ENCODE measurements at places on chromosomes 2 and 18.

GRCh38 chr2:188659656-188660406 lies 314.3 kb upstream of the COL3A1 start:
- no peak for DNase-seq

- DNase-seq: no peak
Measured at GRCh38 chr18:72866901-72867745, 664 bp downstream of the NETO1 start.

DNA sequence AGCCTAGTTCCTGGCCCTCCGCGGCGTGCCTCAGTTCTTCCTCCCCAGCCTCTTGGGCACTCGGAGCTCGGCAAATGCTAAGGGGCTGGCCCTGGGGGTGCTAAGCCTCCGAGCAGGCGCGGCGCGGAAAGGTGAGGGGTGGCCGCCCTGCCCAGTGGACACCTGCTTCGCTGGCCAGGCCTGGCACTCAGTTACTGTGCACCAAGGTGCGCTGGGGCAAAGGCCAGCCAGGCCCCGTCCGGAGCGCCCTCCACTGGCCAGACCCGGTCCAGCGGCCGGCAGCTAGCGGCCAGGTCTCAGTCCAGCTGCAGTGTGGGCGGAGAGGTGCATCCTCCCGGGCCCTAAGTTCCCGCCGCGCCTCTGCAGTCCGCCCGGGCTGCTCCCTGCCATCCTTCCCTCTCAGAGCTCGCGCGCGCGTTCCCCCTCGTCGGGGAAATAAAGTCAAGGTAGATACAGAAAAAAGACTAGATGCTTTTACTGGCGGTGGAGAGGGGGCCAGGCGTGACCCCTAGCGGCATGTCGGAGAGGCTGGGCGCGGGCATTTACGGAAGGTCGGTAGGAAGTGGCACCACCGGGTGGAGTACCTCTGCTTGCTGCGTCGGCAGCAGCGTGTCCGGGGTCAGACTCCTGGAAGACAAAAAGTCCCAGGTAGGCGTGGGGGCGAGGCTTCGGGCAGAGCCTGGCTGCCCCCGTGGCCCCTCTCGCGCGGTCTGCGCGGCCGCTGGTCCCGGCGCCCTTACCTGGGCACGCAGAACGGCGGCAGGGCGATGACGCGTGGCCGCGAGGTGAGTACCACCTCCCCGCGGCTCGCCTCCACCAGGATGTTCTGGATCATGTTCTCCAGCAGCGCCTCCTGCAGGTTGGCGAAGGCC lies 9.4 kb upstream of the CRYBA2 start:
- DNase-seq: no peak

- no peak for DNase-seq
Measured at GRCh38 chr2:240465268-240465764, 29.9 kb downstream of the GPC1 start.

GRCh38 chr18:2537296-2537695 lies 34.0 kb downstream of the METTL4 start:
- DNase-seq: no peak

GRCh38 chr2:15460112-15460620 lies 101.0 kb downstream of the NBAS start:
- DNase-seq: no peak

DNA sequence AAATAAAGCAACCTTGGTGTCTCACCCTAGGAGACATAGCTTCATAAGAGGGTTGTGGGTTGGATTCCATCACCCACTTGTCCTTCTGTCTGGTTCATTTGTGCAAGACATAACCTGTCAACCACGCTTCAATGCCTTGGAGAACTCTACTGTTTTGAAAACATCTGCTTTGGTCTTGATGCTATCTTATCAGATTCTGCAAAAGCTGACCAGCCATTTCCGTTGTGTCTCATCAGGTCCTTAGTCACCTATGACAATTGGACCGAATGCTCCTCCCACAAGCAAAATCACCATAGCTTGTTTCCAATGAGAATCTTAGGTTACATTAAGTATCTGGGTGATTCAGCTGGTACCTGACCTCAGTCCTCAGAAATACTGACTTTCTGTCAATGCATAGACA lies 35.4 kb downstream of the STAT4 start:
- no peak for DNase-seq

DNA sequence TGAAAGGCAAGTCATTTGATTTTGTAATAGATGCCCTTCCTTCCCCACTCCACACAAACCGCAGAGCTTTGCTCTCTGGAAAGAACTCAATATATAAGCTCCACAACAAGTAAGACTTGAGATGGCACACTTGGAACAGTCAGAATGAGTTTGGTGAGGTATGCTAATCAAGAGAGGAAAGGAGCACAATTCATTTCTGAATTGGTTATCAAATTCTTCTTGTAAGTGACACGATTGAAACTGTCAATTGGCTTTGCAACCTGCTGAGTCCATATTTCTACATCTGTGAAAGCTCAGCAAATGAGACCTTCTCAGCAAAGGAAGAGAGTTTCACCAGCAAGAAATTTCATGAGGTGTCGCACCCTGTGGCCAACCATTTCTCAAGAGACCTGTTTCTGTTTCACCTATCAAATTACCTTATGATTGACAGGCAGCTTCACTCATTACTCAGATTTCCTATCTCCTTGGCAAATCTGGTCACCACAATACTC lies 19.1 kb downstream of the CTLA4 start:
- DNase-seq: no peak

DNA sequence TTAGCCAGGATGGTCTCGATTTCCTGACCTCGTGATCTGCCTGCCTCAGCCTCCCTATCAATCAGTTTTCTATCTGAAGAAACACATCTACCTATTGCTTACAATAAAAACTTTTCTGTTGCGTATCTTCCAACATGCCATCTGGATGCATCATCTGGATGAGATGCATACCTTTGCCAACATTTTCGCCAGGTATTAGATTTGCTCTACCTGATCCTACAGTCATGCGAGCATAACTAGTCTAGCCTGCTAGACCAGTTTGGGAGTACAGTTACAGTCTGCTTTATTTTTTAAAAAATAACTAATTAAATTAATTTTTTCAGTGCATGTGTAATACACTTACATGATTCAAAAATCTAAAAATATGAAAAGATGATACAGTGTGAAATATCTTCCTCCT lies 334.0 kb upstream of the MEX3C start:
- no peak for DNase-seq

DNA sequence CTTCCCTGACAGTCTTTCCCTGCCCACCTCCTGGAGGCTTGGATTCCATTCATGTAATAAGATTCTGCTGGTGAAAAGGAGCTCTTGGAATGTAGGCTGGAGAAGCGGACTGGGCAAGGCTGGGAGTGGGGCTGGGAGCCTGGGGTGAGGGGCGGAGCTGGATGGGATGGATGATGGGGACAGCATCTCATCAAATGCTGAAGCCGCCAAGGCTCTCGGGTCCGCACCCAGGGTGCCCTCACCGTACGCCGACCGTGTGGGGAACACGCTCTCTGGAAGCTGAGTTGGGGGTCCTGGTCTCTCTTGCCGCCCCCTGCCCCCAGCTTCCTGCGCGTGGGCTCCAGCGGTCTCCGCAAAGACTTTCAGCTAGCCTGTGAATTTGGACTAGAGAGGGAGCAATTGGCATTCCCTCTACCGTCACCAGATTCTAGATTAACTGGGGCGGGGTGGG lies 9.1 kb downstream of the RAX start:
- DNase-seq: no peak

DNA sequence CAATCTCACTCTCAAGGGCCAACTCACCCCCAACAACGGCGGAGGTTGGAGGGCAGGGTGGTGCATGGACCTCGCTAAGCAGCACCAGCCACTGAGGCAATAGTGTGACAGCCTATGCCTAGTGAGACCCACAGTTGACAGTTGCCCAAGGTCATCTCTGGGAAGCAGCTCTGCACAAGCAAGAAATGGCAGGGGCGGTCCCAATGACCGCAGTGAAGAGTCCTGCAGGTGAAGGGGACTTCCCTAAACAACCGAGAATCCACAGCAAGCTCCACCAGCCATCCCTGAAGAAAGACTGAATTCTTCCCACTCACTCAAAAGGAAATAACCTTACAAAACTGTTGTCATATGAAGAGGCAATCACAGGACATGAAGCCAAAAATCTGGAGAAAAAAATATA lies 313.4 kb upstream of the ID2 start:
- DNase-seq: no peak

- DNase-seq: no peak
Measured at GRCh38 chr2:111945444-111946293, 47.3 kb downstream of the MERTK start.

- no peak for DNase-seq
Measured at GRCh38 chr2:132497591-132497990, 81.0 kb downstream of the GPR39 start.

DNA sequence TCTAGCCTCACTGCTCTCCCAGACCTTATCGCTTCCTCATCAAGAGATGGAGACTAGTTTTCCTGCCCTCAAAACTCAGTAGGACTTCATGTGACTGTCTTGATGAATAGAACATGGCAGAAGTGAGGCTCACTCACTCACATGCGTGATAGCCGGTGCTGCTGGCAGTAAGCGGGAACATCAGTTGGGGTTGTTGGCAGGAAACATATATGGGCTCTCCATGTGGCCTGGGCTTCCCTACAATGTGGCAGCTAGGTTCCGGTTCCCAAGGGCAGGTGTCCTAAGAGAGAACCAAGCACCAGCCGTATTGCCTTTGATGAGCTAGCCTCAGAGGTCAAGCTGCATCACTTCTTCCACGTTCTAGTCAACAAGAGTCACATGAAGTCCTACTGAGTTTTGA lies 15.2 kb upstream of the FAHD2A start:
- no peak for DNase-seq

GRCh38 chr2:196520605-196521004 lies 118.9 kb upstream of the CCDC150 start:
- DNase-seq: no peak

DNA sequence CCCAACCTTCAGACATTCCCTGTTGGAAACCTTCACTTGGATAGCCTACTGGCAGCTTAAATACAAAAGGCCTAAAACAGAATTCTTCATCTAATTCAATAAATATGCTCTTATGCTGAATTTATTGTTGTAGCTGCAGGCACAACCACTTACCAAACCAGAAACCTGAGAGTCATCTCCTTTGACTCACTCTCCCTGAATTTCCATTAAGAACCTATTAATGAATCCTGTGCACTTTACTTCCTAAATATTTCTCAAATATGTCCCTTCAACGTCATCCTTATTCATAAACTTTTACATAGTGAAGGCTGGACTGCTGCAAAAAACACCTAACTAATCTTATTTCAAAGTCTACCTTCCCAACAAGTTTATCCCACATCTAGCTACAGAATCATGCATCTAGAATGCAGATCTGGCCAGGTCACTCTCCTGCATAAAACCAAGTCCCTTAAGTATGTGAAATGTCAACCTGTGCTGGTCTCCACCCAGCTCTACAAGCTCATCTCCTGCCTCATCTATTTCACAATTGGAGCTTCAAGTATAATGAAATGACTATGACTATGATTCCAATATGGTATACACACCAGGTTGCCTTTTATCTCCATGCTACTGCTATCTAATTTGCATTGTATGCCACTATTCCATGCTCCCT lies 354.2 kb downstream of the ZEB2 start:
- DNase-seq: no peak

DNA sequence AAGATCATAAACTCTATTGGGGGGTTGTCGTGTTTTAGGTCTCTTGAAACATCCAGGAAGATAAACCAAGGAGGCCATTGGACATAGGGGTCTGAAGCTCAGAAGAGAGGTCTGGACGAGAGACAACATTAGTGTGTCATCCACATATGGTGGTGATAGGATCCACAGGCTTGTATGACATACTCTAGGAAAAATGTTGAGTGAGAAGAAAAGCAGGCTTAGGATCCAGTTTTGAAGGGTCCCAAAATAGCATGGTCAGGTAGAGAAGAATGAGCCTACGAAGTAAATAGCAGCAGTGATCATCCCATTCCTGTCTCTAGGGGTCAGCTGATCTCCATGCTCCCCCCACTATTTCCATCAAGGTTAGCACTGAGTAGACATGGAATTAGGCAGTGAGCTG lies 166.8 kb downstream of the ANKRD30B start:
- DNase-seq: no peak

- DNase-seq: no peak
Measured at GRCh38 chr2:75428060-75428459, 132.7 kb downstream of the EVA1A start.

- no peak for DNase-seq
Measured at GRCh38 chr2:241981076-241981700, 111.7 kb downstream of the RTP5 start.

- no peak for DNase-seq
Measured at GRCh38 chr2:196586511-196586991, 53.0 kb upstream of the CCDC150 start.

Data from Jurkat, Clone E6-1 (cell line).